ENCODE measurements at places on chromosomes 7 and 10.

DNA sequence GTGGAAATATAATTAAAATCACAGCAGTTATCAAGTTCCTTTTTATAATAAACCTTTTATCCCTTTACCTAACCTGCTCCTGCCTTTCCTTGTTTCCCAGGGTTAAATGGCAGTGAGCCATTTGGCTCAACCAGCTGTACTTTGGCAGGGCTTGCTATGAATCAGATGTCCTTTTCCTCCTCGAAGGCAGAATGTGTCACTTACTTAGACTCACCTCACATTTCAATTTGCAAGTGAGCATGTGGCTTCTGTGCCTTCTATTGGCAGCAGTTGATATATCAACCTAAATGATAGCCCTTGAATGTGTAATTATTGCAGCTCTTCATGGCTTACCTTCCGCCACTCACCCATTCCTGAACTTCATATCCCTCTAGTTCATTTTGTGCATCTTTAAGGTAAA, 301.7 kb downstream of the CSTF2T start:
- DNase-seq = no peak

DNA sequence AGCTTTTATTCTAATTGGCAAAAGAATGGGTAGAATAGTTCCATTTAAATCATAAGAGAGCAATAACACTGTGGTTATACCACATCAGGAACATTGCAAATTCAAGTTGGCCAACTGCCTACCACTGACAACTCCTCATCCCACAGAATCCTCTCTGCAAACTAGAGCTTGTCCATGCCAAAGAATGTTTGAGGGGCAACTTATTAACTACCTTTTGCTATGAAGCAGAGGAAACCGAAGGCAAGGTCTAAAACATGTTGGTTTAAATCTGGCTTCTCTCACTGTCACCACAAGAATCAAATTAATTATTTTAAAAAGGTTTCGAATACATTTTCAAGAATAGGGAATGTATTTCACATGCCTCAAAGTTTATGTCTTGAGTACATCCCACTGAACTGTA, 36.0 kb downstream of the RHOBTB1 start:
- no peak for DNase-seq

DNA sequence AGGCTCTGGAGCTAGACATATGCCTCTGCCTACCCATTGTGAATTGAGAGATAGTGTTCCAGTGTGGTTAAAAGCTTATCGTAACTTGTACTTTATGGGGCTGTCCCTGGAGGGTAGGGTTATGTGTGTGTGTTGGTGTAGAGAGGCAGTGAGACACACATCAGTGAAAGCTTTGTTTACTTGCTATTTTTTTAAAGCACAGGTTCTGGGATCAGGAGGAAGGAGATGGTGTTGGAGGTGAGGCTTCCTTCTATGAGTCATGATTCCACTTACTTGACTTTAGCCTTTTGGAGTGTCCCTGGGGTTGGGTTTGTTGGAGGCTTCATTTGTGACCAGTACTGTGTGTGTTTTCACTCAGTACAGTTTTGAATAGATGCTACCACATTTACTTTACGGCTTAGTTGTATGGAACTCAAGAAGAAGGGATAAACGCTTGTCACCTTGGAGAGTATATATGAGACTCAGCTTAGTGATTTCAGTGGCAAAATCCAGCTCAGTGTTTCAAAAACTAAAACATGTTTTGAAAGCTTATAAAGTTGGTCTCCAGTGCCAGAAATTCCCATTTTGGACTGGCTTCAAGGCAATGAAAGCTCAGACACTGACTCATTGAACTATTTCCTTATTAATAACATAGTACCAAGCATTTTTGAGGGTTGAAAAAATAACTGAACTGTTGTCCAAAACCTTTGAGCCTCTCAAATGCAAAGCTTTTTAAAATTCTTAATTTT, 106.2 kb downstream of the PLXDC2 start:
- DNase-seq = no peak

DNA sequence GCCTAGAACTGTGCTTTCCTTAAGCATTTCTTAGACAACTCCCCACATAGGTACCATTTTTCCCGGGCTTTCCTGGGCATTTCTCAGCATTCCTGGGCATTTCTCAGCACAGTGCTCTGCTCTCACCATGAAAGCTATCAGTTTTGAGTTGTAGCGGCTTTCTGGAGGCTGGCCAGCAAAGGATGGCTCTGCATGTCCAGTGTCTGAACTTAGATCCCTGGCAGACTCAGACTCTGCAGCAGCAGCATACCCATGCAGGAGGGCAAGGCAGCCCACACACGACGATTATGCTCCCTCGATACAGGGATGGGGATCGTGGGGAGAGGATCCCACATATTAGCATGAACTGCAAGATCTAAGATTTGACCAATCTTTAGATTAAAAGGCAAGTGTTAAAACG, 248.9 kb upstream of the MKI67 start:
- no peak for DNase-seq

DNA sequence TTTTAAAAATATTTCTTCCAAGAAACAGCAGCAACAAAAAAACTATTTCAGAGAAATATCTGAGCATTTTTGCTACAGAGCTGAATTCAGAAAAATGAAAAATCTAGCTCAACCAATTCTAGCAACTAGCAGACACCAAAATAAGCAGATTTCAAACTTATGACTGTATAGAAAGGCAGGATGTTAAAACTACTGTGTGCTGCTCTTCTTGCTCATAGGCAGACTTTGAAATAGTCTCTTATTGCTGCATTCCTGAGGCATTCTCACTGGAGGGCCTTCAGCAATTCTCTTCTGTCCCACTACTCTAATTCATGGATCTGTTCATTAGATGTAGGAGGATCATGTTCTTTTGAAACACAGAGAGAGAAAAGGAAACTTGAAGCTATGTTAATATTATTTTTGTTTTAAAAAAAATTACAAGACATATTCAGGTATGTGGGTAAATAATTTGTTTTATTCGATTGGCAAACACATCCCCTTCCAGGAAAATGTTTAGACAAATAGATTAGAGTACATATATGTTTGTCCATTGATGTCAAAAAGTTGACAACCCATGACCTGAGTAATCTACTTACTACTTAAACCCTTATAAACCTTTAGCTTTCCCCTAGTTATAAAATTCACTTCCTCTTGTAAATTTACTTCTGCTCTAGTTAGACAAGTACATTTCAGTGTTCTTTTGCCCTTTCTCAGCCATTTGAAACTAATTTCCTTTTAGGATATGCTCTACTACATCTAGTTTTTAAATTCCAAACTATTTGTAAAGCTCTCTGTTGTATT, 428.2 kb upstream of the POT1 start:
- DNase-seq = no peak

DNA sequence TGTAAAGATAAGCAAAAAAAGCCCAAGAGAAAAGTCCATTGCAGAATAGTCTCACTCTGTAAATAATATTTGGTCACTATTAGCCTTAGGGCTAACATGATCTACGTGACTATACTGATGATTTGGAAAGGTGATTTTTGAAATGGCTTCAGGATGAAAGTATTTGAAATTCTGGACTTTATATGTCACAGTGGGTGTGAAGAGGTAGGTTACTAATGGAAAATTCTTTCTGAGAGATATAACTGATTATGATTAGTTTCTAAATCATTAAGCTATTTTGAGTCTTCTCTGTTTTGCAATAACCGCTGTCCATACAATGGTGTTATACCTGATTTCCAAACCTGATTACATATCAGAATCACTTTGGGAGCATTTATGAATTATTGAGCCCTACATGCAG, 20.1 kb upstream of the HBP1 start:
- no peak for DNase-seq

Data from activated T-helper 1 cell treated with anti-CD3 and anti-CD28 coated beads, Interleukin-12 subunit alpha, Interleukin-12 subunit beta, Interleukin-2, Interleukin-4 antibody, amounts not matched to agents 30 ng/mL and 10 ng/mL and 1 ng/mL, durations not matched to agents 14 hours and 24 hours and 36 hours (primary cell).